Activated CD4-positive, CD25-positive, alpha-beta regulatory T cell treated with anti-CD3 and anti-CD28 coated beads, Interleukin-2, amount 50 U/mL, for 16 hours (primary cell): ENCODE measurements at places on chromosomes 4 and X.
A peak's percentile ranks its signal among the peaks of the same experiment; 100 is the strongest.

DNA sequence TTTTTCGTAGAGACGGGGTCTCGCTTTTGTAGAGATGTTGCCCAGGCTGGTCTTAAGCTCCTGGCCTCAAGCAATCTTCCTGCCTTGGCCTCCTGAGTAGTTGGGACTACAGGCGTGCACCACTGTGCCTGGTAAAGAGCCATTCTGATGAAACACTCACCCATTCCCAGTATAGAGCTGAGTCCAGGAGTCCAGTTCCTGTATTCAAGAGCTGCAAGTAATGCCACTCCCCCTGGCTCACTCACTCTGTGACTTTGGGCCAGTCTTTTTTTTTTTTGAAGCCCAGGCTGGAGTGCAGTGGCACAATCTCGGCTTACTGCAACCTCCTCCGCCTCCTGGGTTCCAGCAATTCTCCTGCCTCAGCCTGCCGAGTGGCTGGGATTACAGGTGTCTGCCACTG is 3.5 kb downstream of the CCDC22 start:
- DNase-seq: no peak

DNA sequence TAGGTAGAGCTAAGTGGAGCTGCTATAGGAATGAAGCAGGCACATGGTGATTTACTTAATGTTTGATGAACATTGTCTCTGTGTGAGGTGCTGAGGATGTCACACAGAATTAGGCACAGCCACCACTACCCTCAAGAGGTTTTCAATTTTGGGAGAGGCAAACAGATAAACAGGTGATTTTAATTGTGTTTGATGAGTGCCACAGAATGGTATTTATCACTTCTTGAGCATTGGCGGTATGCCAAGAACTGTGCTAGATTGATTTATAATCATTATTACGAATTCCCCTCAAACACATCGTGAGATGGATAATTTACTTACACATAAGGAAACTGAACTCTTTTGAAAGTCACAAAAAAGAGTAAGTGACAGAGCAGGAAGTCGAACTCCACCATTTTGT is 74.8 kb downstream of the FREM3 start:
- DNase-seq: no peak

GRCh38 chr4:47239649-47240048 is 208.3 kb downstream of the GABRB1 start:
- DNase-seq: no peak

DNA sequence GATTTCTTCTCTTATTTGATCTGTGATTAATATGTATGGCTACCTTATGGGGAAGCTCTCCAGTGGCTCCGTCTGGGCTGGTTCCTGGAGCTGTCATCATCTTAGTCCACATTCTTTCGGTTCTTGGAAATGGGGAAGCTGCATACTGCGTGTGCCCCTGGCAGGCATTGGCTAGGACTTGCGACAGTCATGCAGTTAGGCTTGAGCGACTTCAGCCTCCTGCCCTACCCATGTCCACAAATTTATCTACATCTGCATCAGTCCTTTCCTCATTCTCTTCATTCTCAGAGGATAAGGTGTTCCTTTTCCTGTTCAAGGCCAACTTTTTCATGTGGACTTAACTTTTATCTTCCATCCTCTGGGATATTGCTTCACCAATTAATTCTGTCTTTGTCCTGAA is 214.2 kb downstream of the RELL1 start:
- DNase-seq: no peak

DNA sequence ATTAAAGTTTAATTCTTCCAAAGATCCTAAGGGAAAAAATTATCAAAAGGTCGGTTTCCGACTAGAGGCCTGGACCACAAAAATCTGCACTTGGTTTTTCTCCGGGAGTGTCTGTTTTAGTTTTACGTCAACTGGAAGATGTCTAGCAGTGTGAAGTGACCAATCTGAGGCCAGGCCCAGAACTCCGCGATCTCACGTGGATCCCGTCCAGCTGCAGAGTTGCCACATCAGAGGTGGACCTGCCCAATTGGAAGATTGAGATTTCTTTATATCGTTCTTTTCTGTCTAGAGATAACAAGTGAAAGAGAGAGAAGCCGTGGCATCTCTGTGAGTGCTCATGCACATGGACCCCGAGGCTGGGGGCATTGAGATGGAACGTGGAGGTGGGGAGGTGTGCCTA is 115.8 kb downstream of the AFF1 start:
- no peak for DNase-seq

DNA sequence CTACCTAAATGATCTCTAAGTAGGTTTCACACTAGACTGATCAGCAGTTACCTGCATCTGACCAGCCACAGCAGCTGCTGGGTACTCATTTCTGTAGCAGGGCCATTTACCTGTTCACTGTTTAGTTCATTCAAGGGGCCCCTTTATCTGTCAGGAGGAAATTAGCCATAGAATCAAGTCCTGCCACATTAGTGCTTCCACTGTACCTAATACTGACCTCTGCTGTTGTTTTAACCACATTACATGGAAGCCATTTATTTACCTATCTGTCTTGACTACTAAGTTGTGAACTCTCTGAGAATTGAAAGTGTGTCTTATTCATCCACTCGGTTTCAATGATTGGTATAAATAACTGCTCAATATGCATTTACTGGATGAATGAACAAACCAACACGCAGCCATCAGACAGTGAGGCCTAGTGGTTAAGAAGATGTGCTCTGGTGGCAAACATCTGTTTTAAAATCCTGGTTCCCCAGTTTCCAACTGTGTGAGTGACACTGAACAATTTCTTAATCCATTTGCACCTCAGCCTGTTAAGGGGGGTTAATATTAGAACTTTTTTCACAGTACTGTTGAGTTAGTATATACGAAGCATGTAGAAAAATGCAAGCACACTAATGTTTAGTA is 30.0 kb upstream of the ANXA5 start:
- no peak for DNase-seq

GRCh38 chr4:94253036-94253435 is 45.4 kb downstream of the SMARCAD1 start:
- no peak for DNase-seq

GRCh38 chrX:19990556-19991349 is at the start of gene BCLAF3:
TSS of gene BCLAF3 (minus strand) at chrX:19991061. CDS start at chrX:19970264, 20,797 bp downstream.
- peak; percentile 65 for DNase-seq

GRCh38 chrX:69493193-69493592 is 10.9 kb upstream of the NALF2 start:
- no peak for DNase-seq

GRCh38 chr4:148114436-148114835 is 327.8 kb downstream of the NR3C2 start:
- no peak for DNase-seq

DNA sequence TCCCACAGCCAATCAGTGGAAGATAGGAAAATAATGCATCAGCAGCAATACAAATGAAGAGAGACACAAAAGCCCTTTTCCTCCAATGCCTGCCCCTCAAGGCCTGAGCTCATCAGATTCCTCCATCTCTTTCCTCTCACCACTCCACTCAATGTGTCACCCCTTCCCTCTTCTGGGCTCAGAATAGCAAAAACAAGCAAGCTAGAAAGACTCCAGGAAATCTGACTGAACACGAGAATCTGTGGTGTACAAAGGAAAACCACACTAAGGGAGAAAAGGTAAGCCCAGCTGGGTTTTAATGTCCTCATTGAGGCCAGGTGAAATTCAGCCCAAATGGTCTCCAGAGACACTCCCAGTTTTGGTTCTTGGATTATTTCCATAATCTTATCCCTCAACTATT is 46.3 kb downstream of the ARHGEF9 start:
- DNase-seq: no peak

DNA sequence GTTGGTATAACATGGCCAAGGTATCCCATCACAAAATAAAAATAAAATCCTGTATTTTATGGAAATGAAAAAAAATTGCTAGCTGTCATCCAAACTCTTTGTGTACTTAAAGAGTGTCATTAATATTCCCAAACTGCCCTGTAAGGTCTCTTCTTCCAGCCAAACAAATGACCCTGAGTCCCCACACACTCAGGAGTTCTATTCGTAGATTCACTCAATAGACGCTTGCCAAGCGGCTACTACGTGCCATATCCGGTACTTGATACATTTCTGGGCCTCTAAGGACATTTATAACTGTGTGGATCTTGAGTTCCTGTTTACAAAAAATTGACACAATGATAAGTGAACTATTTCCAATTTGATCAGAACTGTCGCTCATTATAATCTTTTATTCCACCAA is 245.1 kb downstream of the SCFD2 start:
- no peak for DNase-seq

- DNase-seq: no peak
These were observed 54.5 kb downstream of the CLDN34 start for GRCh38 chrX:10021461-10022272.

DNA sequence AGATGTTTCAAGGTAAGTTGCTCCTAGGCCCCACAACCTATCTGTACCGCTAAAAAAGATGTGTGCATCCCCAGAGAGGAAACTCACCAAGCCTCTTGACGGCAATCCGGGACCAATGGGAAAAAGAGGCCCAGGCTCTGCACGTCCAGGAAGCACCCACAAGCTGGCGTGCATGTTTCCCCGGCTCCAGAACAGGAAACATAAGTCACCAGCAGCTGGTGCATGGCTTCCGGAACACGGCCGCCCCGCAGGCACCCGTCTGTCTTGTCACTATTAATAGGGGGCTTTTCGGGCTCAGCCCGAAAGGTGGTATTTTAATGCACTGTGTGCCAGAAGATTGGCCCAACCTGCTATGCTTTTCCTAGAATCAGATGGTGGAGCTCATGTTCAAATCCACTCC is 22.2 kb downstream of the CRMP1 start:
- no peak for DNase-seq

DNA sequence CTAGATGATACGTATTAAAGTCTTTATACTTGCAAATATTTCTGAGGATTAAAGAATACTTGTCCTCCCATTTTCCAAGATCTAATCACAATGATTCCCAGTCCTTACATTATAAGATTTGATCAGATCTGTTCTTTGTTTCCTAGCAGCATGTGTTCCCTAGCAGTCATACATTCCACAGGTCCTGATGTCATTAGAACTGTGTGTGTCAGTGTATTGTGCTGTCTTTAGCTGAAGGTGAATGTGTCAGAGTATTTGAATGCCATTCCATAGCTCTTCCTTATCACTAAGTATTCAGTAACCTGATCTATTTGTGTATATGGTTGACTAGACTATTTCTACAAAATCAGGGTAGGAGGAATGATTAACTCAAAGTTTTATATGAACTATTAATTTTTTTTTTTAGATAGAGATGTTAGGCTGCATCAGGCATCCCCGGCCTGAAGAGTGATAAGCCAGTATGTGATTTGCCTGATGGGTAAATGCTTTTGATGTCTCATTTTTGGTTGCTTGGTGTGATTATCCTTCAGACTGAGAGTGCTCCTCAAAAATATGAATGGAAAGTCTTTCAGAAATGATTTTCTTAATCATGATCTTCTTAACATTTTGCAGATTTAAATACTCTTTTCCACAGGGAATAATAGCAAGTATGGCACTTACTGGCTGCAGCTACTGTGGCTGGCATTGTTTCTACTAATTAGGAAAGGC is 4.4 kb downstream of the ADGRL3 start:
- no peak for DNase-seq

- DNase-seq: no peak
These were observed 164.3 kb downstream of the PDHA2 start for GRCh38 chr4:96003951-96004740.

GRCh38 chrX:40945361-40945713 is 139.9 kb upstream of the USP9X start:
- DNase-seq: no peak

- DNase-seq: no peak
These were observed 13.5 kb downstream of the RPS6KA3 start for GRCh38 chrX:20253232-20253543.

DNA sequence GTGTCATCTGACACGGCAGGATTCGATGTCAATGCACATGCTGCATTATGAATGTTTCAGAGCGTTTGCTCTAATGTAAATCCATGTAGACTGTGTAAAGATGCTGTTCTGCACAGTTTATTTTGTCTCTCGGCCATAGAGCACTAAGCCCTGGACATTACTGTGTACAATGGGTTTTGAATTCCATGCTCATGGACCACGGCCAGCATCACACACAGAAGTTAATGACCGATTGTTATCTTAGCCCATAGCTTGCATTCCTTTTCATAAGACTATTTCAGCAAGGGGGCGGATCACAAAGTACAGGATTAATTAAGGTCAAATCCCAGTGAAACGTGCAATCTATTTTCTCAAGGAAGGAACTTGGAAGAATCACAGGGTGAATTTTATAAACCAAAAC is 286.1 kb upstream of the TENM3 start:
- no peak for DNase-seq

DNA sequence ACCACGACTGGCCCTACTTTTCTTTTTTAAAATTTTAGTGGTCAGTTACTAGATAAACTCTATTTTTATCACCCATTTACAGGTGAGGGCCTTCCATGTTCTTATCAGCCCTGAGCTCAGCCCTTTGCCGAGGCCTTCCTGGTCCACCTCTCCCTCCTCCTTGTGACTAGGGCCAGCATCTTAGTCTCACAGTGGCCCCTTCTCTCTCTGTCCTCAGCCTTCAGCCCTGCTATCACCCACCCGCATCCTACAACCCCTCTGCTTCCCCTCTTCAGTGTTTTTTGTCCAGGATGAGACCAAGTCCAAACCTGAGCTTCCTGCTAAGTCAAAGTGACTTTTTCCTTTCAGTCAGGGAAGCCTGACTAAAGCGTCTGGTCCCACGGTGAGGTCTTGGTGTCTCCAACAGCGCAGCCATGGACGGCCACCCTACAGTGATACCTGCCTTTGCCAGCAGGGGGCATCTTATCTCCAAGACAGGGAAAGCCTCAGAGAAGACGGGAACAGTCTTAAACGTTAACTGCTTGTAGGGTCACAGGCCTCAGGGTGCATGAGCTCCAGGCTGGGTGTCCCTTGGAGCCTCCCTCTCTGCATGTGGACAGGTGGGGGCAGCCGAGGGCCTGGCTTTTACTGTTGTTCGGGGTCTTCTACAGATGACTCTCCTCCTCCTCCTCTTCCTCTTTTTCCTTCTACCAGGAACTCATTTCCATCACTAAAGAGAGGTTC is 11.7 kb upstream of the GAGE10 start:
- DNase-seq: peak; percentile 24

DNA sequence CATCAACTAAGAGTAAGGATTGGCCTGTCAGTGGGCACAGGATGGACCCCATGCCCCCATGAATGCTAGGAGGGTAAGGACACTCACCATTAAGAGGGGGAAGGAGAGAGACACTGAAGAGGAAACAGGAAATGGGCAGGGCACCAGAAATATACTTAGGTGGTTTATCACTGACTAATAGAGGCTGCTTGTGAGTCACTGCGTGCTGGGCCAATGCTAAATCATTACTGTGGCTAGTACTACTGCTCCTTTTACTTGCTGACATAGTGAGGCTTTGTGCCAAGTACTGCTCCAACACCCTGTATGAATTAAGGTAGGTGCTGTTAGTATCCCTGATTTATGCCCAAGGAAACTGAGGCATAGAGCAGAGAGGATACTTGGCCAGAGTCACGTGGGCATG is 130.4 kb upstream of the FRMPD4 start:
- DNase-seq: no peak

DNA sequence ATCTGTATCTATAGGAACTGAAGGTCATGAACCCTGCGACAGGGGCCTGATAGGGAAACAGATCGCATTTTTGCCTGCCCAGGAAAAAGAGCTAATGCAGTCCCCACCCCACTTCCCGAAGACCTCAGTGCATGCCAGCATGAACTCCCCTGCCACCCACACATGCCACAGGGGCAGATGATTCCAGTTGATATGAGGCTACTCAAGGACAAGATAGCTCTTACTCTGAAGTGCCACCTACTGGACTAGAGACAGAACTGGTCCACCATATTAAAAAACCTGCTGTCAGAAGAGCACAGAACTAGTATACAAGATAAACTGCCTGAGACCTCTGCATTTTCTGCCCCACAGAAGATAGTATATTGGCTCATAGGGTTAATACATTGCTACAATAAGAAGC is 68.0 kb downstream of the YIPF7 start:
- no peak for DNase-seq
